Head of caudate nucleus (tissue), 42 donors: ENCODE measurements at places on chromosomes 1 and 21.

DNA sequence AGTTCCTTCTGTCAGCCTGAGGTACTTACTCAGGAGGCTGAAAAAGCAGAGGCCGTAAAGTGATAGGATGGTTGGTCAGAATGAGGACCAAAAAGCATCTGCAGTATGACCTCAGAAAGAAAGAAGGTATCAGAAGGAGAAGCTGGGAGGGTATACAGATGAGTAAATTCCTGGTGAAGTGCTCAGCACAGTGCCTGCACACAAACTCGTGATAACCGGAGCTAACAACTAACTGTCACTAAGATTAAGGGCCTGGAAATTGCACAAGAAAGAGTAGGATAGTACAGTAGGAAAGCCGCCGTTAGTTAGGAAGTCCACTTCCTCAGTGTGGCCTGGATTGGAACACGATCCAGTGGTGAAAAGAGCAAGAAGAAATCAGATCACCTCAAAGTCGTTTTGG is 62.6 kb downstream of the VPS26C start:
- no peak for DNase-seq

DNA sequence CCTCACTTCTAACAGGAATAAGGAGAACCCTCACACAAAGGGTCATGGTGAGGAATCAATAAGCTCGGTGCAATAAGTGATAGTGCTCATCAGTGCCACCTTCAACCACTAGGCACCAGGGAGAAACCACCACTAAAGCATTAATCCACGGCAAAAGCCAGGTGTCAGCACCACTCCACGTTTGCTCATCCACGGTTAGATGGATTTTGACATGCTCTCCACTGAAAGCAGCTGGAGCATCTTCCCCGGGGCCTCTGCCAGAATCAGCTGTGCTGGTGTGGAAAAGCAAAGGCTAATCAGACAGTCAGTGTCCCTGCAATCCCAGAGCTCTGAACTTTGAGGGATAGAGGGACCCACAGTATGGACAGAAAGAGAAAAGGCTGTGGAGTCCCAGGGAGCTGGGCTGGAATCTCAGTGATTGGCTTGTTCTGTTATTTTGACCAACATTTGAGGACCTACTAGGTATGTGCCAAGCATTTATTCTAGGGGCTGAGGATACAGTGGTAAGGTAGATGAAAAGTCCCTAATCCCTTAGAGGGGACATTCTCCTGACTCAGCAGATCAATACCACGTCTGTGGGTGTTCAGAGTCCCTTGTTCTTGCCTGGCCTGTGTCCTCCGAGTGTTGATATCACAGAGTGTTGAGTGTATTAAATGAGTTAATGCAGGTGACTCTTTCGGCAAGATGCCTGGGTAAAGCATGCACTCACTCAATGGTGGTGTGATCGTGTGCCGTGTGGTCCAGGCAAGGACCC is 41.3 kb downstream of the FHAD1 start:
- no peak for DNase-seq

- DNase-seq = peak; percentile 84
Measured at GRCh38 chr1:33255347-33256220, 708 bp upstream of the ZNF362 start.

- no peak for DNase-seq
Measured at GRCh38 chr1:2894381-2895041, 93.0 kb upstream of the TTC34 start.

GRCh38 chr1:230174041-230174440 is 107.0 kb downstream of the GALNT2 start:
- DNase-seq = no peak

DNA sequence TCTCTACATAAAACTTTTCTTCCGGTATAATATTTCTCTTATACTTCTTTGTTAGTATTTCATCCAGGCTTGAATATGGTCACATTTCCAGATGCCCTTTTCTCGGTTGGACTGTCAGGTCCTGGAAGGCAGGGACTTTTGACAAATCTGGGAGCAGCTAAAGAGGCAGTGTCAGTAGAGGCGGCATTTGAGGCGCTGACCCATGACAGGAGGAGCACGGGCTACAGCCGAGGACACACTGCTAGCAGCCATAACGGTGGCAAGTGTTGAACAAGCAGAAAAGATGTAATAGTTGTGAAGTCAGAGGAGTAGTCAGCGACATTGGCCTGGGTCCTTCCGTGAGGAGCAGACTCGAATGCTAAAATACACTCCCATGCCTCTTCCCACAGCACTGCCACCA is 14.5 kb upstream of the NRIP1 start:
- DNase-seq = no peak

DNA sequence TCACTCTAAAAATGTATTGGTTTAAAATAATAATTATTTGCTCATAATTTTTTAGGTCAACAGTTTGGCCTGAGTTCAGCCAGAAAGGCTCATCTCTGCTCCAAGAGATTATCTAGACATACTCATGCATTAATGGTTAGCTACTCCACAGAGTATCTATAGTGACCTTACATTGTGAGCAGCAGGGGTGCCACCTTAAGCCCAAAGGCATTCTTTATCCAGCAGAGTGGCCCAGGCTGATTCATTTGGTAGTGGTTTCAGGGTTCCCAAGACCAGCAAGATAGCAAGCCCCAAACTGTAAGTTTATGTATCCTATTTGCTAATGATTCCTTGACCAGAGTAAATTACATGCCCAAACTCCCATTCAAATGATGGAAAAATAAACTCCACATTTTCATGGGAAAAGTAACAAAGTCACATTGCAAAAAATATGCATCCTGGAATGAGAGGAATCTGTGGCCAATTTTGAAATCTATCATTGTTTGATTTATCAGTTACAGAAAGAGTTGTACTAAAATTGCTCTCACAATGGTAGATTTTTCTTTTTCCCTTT is 182.6 kb upstream of the KCNK2 start:
- DNase-seq = no peak

DNA sequence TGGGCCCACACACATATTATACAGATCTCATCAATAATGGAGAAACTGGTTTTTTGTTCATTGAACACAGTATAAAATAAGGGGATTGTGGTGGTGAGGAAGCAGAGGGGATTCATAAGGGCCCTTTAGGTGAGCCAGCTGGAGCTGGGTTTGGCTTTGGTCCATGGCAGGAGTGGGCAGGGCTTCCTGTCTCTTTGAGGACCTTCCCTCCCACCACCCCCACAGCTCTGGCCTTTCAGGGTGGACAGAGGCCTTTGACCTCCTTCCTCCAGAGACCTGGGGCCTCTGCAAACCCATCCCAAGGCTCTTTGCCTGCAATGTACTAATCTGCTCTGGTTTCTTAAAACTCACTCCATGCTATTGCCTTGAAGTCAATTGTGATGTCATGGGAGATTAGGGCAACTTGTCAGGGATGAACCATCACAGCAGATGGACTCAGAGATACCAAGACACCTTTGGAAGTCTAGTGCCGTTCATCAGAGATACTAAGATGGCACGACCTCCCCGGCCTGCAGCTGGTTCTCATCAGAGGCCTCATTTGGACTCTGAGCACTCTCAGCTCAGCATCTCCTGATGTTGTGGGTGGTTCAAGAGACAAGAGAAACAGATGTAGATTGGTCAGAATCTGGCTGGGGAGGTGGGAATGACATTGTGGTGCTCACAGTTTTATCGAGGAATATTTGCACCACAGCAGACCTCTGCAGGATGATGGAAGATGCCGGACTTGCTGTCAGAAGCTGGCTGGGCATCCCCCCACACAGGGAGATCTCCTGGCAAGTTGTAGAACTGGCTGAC is 37.9 kb downstream of the LHX4 start:
- no peak for DNase-seq

DNA sequence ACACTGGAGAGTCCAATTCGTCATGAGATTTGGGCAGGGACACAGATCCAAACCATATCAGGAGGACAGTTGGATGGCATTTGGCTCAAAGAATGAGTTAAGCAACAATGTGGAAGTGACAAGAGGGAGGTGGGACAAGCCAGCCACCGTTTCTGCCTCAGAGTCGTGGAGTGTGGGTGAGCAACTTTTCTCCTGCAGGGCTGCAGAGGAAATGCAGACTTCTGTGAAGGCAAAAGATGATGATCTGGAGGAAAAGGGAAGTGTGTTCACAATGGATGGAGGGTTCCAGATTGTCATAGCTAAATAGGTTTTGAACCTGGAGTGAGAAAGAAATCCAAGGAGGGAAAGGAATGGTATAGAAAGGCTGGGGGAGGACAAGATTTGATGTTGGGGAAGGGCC is 16.4 kb upstream of the KANK4 start:
- DNase-seq = no peak

GRCh38 chr1:222373831-222374602 is 173.9 kb downstream of the HHIPL2 start:
- DNase-seq = no peak

DNA sequence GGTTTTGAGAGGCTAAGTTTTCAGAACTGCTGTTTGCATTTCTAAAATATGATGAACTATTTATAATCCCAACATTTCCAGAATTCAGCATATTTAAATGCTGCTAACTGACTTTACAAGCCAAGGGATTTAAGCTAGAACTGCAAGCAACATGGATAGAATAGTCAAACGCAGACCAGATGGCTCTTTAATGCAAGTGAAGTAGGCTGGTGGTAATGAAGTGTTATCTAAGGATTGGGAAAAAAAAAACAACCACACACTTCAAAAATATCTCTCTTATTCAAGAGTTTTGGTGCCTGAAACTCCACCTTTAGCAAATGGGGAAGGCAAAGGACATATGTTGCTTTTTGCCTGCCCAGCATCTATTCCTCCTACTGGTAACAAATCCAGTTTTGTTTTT is 20.9 kb upstream of the SSX2IP start:
- DNase-seq = no peak

- no peak for DNase-seq
Measured at GRCh38 chr21:40803101-40803500, 43.9 kb downstream of the DSCAM start.

- DNase-seq = no peak
Measured at GRCh38 chr1:166113031-166113430, 53.8 kb downstream of the FAM78B start.

- no peak for DNase-seq
Measured at GRCh38 chr1:31667065-31667785, 22.5 kb upstream of the PEF1 start.

DNA sequence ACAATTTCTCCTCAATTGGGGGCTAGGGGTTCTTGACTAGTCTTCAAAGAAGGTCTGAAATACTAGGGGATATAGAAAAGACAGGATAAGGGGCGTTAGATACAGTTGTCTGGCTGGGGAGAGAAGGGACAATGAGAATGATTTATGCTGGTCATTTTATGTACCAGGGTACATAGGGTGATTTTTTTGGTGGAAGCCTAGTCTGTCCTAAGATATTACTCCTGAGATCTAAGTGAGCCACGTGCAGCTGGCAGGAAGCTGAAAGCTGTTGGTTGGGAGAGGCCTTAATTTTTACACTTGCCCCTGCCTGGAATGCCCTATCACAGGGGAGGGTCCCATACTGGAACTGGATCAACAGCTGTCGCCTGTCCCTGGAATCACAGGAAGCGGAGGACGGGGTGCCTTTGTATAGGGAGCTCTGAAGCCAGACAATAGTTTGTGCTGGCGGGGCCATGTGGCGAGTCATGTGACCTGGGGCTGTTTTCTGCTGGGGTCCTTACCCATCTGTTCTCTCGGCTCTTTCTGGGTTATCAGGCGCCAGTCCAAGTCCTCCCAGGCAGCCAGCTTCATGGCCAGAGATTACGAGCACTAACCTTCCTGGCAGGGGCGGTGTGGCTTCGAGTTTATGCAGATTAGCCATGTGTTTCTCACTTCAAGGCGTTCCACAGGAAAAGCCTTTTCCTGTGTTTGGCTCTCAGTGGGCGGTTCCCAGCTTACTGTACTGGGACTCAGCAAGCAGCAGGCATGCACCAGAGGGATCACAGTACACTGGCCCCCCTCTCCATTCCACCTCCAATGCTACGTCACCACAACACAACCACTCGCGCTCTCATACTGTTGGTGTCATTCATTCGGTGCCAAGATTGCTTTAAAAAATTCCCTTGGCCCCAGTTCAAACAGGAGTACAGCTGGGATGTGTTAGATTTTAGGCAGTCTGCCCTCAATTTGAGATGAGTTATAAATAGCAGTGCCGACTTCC is 27.5 kb downstream of the ARID1A start:
- peak; percentile 63 for DNase-seq

- DNase-seq = peak; percentile 8
Measured at GRCh38 chr1:223243441-223244050, 100.5 kb upstream of the TLR5 start.

- DNase-seq = no peak
Measured at GRCh38 chr1:32797456-32797855, 19.7 kb downstream of the YARS1 start.

GRCh38 chr1:116827607-116828105 is 73.4 kb downstream of the CD2 start:
- DNase-seq = no peak

DNA sequence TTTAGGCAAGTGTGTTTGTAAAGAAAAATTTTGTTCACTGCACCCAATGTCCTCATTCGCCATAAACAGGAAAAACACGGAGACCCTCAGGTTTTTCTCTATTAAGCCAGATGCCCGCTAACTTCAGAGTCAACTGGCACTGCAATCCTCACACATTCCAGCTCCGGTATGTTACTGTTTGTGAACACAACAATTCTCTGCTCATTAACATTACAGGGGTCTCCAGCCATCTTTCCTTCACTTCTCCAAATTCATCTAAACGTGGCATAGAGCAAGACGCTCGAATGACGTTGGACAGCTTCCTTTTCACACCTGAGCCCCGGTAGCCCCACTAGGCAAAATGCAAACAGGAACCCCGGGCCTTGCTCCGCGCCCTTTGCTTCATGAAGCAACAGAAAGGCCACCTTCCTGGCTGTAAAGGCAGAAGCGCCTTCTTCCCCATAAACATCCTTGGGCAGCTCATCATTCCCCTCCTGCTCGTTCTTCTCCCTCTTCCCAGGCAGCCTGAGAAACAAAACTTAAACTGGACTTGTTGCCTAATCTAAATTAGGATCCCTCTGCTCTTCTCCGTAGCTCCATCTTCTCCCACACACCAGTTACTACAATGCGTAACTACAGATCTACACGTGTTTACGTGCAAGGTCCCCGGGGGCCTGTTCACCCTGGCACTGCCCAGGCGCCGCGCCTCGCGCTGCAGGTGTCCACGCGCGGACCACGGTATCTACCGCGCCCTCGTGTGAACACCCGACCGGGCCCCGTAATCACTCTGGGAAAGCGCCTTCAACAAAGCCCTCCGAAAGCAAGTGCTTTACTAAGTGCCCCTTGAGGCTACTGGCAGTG is 1.2 kb downstream of the LBR start:
- DNase-seq = peak; percentile 28

DNA sequence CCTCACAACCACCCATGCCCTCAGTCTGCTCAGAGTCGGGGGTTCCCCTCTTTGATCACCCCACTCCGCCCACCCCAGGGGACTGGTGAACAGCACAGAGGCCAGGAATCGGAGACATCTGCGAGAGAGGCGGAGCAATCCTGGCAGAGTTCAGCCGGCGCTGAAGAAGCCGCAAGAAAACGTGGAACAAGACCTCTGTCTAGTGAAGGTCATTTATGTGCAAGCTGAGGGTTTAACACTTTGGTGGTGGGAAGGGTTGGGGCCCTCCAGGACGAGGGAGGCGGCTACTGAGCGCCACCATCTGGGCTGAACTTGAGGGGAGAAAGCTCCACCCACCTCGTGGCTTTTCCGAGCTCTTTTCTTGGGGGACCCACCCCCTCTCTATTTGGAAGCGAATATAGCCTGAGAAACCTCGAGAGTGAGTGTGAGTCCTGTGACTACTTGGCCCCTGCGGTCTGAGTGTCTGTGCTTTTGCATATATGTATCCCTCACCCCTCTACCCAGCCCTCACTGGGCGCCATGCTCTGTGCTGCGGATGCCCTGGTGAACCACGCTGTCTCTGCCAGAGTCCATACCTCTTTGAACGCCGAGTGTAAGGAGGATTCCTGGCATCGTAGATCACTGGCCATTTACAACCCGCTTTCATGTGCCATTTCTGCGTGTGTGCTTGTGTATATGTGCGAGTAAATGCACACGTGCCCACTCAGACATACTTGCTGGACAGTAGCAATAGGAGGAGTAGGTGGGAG is 1.2 kb upstream of the EPHA10 start:
- peak; percentile 59 for DNase-seq
